ENCODE measurements at places on chromosomes 13 and 19. TPM values are rescaled to one million over a fixed set of nuclear protein-coding genes. Genes with fewer than 3 reads are reported as not detected.

TLE2 gene
- total RNA-seq = 8.3 TPM

HSPB6 gene
- total RNA-seq = not detected

LGALS7 gene
- total RNA-seq = not detected

PCDH9 gene
- 1.7 TPM for total RNA-seq

ELAVL3 gene
- not detected for total RNA-seq

ANKLE1 gene
- total RNA-seq = 0.73 TPM

TMEM38A gene
- 0.20 TPM for total RNA-seq

CACNA1A gene
- total RNA-seq = 0.20 TPM

ZNF723 gene
- not detected for total RNA-seq

PSG4 gene
- total RNA-seq = 31.8 TPM

LIM2 gene
- not detected for total RNA-seq

BRME1 gene
- 0.13 TPM for total RNA-seq

ZNF541 gene
- total RNA-seq = 0.15 TPM

CASP14 gene
- not detected for total RNA-seq

LRRC25 gene
- total RNA-seq = not detected

RFPL4A gene
- total RNA-seq = not detected

KIRREL2 gene
- not detected for total RNA-seq

PRTN3 gene
- total RNA-seq = not detected

SIGLEC9 gene
- total RNA-seq = not detected

MYPOP gene
- total RNA-seq = 1.4 TPM

NLRP7 gene
- not detected for total RNA-seq

CBLC gene
- total RNA-seq = not detected
